ENCODE measurements at places on chromosomes 7 and 10.

DNA sequence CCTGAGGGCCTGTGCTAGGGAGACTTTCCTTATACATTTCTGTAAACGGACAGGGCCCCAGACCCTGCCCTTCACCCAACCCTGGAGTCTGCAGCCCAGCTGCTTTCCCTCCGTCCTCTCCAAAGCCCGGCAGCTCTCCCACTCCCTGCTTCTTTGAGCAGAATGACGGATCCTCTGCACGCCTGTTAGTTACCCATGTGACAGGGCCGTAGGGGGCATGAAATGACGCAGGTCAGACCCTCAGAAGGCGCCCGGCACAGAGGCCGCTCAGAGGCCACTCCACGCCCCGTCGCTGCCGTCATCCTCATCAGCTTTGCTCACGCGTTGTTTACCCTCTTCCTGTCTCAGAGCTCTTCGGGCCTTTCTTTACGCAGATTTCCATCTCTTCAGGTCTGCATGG lies 60.2 kb upstream of the MKRN1 start:
- DNase-seq = no peak

DNA sequence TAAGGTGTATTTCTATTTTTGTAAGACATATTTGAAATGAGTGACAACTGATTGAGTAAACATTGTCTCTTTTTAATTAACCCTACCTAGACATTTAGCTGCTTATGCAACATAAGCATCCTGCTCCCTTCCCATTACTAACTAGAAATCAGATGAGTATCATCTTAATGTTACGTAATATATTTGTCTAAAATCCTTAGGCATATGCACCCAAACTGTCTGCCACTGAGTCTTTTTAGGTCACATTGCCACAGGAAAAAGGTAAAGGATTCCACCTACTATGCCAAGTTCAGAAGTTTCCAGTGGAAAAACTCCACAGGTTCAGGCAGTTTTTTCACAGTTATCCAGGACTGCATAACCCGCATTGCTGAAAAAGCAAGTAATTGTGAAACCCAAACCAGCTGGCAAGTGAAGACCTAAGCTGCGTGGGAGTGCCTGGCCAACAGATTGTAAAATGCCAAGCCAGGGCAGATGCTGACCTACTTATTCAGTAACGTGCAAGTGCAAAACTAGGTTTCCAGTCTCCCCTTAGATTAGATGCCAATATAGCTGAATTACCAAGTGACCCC lies 983.7 kb downstream of the GATA3 start:
- DNase-seq = no peak

DNA sequence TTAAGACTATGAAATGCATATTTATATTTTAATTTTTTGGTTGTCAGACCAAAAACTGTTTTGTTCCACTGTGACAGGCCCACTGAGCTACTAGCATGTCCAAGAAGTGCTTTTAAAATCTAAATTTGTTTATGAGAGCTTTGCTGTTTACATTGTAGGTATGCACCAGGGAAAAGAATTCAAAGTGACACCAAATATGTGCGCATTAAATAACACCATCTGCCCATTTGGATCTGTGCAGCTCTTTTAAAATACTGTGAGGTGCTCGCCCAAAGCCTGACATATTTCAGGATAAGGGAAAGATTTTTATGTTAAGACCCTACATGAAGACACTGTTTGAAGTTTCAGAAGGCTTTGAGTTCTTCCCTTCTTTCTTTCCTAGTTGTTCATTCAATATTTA lies 162.9 kb downstream of the ST7 start:
- no peak for DNase-seq

DNA sequence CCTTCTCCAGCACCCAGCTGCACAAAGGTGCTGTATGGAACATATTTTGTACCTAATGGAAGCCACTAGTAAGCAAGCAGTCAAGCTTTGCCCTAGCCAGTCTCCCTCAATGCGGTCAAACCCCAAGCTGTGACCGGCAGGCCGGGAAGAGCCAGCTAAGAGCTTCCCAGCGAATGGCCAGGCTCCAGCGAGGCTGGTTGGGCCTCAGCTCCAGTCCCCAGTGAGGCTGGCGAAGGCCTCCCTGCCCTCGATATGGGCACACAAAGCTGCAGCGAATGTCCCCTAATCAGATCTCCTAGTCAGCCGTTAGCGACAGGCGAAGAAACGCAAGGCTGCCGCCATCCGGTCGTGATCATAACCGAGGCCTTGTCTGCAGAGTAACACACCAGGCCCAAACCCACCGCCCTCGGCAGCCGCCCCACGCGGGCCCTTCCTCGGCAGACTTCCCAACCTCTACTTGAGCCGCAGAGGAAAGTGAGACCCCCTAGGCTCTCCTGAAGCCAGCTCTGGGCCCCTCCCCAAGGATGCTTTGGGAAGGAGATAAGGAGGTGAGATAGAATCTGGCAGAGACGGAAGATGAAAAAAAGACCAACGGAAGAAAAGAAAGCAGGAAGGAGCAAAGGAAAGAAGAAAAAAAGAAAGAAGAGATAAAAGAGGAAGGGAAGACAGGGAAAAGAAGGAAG lies 3.1 kb upstream of the HOXA9 start:
- no peak for DNase-seq

DNA sequence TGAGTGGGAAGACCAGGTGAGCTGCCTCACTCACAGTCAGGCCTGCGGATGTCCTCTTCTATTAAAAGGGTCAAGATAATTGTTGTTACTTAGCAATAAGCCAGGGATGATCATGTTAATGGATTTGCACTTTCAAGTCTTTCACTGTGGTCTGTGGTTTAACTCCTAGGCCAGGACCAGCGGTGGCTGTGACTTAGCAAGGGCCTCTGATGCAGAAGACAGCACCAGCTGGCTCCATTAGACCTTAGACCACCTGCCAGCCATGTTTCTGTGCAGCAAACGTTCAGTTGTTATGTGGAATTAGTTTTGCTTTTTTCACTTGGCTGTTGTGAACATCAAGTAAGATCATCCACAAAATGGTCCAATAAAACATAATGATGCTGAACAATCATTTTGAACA lies 537.3 kb downstream of the TNS3 start:
- no peak for DNase-seq

- DNase-seq = no peak
These were observed 115.1 kb downstream of the CPED1 start for GRCh38 chr7:121103579-121103978.

- no peak for DNase-seq
These were observed 16.9 kb upstream of the REEP3 start for GRCh38 chr10:63504145-63504881.
